ENCODE measurements at places on chromosomes 12 and 14. TPM values are rescaled to one million over a fixed set of nuclear protein-coding genes. Genes with fewer than 3 reads are reported as not detected.

DNA sequence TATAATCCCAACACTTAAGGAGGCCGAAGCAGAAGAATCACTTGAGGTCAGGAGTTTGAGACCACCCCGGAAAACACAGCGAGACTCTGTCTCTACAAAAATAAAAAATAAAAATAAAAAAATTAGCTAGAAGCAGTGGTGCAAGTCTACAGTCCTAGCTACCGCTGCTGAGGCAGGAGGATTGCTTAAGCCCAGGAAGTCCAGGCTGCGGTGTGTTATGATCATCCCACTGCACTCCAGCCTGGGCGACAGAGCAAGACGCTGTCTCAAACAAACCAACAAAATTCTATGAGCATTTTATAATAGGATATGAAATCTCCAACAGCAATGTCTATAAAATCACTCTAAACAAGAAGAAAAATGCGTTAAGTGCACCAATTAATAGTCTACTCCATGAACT lies 75.3 kb downstream of the PPP1R12A start:
- H3K36me3 ChIP-seq: peaks cover 48% of the 10 kb centered on the region
- H3K4me1 ChIP-seq: peaks cover 28% of the 10 kb centered on the region
- H3K27me3 ChIP-seq: no peaks in the 10 kb centered on the region
- no peak overlapping the region for H3K4me3 ChIP-seq
- no peak for DNase-seq

DNA sequence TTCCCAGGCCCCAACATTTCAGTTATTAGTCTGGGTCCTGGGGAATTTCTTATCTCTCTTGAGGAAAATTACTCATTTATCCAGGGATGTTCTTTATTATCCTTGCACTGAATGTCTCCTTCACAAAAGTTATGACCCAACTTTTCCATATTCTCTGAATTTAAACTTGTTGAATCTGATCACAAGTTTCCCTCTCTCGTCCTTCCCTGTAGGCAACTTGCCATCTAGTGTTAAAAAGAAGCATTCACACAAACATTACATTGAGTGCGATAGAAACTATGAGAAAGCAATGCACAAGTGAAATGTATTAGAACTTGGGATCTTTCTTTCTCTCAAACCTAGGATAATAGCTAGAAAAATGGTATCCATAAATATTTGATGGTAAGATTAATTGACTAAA lies 608.4 kb downstream of the FSCB start:
- no peaks in the 10 kb centered on the region for H3K36me3 ChIP-seq
- no peaks in the 10 kb centered on the region for H3K4me1 ChIP-seq
- no peaks in the 10 kb centered on the region for H3K27me3 ChIP-seq
- no peak overlapping the region for H3K27ac ChIP-seq

GRCh38 chr12:9319842-9320173 lies 111.6 kb upstream of the PZP start:
- H3K4me3 ChIP-seq: no peak overlapping the region
- no peaks in the 10 kb centered on the region for H3K4me1 ChIP-seq
- DNase-seq: no peak
- no peak overlapping the region for H3K27ac ChIP-seq
- no peaks in the 10 kb centered on the region for H3K36me3 ChIP-seq

LPAR5 gene
- 4.8 TPM for total RNA-seq

DNA sequence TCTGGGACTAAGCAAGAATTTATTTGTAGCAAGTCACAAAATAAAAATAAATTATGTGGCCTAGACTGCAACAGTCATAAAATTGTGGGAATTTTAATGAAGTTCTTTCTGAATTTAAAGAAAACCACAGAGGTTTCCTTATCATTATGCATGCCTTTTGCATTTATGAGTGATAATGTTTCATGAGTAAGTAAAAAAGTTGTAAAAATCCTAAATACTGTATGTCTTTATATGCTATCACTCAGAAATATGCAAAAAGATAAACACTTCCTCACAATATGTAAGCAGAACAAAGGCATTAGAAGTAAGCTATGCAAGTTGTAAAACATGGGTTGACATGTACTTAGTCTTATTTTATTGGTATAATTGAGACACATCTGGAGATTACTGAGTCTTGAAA lies 239.4 kb upstream of the PDE3A start:
- no peak overlapping the region for H3K4me3 ChIP-seq
- no peaks in the 10 kb centered on the region for H3K36me3 ChIP-seq
- no peak for DNase-seq
- H3K4me1 ChIP-seq: no peaks in the 10 kb centered on the region
- no peak overlapping the region for H3K27ac ChIP-seq

GRCh38 chr12:45731190-45731775 lies 1.8 kb downstream of the ARID2 start:
- DNase-seq: no peak
- H3K36me3 ChIP-seq: peaks cover 31% of the 10 kb centered on the region
- H3K4me3 ChIP-seq: peak overlapping the region; percentile 95

DNA sequence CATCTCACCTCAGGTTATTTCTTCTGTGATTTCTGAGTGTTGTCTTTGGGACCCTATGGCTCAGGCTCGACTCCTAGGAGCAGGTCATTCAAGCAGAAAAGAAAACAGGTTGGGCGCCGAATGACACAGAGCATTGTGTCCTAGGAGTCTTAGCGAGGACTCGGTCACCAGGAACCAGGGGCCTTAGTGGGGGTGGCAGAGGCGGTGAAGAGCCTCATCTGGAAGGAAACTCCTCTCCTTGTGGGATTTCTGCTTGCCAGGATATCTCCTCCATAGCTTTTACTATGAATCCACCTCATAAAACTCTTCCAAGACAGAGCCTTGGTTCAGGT lies 630 bp downstream of the PLEKHH1 start:
- H3K36me3 ChIP-seq: no peaks in the 10 kb centered on the region
- no peak overlapping the region for H3K27ac ChIP-seq
- no peak for DNase-seq
- H3K4me3 ChIP-seq: peak overlapping the region; percentile 64
- peaks cover 23% of the 10 kb centered on the region for H3K27me3 ChIP-seq
- H3K4me1 ChIP-seq: peaks cover 4% of the 10 kb centered on the region

All from activated CD4-positive, alpha-beta memory T cell treated with anti-CD3 and anti-CD28 coated beads for 36 hours (primary cell).